ENCODE measurements at places on chromosomes 7 and 10.

- DNase-seq: peak; percentile 45
Measured at GRCh38 chr7:45573661-45574415, at the start of gene ADCY1. Gene ADCY1, plus strand, starts transcription at chr7:45574368. Its CDS starts 176 bp downstream, at chr7:45574544.

DNA sequence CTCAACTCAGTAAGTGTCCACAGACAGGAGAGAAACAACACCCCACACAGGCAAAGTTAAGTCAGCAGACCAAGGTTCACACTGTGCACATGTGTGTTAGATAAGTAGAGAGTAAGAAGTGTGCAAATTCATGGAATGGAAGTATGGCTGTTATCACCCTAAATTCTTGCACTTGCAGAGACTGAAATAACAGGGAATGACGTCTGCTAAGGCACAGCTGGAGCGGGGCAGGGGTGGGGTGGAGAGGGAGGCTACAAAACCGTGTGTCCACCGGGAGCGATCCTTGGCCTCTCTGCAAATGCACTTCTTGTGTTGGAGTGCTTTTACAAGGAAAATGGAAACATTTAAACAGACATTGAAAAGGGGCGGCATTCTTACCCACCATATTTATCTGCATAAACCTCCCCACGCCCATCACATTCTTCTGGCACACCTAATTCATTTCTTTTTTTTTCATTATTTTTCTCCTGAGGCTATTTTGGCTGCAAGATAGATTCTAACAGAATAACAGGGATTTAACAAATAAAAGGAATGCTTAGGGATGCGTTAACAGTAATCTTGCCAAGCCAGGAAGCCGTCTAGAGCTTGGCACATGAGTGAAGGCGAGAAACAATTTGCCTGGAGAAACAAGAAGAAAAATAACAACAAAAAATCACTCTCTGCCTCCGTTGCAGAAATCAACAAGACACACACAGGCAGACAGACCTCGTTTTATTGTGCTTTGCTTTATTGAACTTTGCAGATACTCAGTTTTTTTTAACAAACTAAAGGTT is 30.1 kb downstream of the TNS3 start:
- DNase-seq: no peak

DNA sequence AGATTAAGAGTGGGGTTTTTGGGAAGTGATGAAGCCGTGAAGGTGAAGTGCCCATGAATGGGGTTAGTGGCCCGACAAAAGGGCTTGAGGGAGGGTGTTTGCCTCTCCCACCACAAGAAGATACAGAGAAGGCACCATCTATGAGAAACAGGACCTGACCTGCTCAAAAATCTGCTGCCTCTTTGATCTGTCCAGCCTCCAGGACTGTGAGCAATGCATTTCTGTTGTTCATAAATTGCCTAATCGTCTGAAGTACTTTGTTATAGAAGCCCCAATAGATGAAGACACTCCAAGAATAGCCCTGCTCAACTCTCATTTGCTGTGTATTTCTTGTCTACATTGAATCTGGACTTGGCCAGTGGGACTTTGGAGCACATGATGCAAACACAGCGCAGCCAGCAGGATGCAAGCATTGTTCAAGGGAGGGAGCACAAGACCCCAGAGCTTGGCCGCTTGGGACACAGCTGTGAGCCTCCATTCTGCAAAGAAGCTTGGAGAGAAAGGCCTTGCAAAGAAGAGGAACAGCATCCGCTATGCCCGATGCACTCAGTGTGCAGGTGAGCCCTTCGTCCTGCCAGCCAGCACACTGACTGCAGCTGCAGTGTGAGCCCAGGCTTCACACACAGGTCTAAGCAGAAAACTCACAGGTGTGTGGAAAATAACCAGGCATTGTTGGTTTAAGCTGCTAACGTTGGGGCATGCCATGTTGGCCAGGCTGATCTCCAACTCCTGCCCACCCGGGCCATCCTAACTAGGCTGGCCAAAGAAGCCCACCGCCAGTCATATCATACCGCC is 73.2 kb upstream of the KLF6 start:
- DNase-seq: no peak

DNA sequence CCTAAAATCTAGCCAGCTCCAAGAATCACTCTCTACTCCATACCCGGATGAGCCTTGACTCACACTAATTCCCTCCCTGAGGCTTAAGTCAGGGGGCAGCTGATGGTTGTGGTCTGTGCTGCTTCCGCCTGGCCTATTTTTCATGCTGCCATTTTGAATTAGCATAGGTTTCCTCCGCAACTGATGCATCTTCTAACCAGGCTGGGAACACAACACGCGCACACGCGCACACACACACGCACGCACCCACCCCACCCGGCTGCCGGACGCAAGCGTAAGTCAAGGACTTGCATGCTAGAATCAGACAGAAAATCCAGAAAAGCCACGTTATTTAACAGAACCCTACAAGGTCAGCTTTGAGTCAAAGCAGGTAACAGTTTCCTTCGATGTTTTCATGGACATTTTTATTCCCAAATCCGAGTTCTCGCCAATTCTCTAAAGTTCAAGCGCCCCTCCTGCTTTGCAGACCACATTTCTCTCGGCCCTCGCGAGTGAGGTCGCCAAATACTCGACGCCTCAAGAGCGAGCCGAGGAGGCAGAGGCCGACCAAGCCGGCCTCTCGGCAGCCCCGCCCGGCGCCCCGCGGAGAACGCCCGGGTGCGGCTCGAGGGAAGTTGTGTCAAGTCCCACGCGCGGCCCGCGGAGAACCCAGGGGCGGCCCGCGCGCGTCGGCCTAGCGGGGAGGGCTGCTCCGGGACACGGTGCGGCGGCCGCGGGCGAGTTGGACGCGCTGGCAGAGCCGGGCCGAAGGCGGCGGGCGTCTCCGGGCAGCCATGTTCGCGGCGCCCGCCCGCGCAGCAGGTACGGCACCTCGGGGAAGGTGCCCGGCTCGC is 961 bp downstream of the SCRN1 start:
- DNase-seq: peak; percentile 37

DNA sequence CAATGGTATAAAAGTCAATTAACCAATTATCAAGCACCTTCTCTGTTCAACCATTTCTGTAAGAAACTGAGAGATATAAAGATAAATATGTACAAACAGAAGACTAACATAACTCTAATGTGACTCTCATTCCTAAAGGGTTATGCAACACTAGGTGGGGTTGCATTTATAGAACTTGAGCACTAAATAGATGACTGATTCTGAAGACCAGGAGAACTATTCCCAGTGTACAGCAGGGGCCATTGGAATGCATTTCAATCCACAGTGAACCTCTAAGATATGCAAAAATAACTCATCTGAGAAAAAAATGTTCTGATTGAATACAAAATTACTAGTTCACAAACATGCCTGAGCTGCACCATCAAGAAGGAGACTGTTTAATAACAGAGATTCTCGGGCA is 341.2 kb upstream of the STEAP1 start:
- no peak for DNase-seq

Data from neural crest cell (in vitro differentiated cells).